ENCODE measurements at places on chromosomes 5 and 9.

DNA sequence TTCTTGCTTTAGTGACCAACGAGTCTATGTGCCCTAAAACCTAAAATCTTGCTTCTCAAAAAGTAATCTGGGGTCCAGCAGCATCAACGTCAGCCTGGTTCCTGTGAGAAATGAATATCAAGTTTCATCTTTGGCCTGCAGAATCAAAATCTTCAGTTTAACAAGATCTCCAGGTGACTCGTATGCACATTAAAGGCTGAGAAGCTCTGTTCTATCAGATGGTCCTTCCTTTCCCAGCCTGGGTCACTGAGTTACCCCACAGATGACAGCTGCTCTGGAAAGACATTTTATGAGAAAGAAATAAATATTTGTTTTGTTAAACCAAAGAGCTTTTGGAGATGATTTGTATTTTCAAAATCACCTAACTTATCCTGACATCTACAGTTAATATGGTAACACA is 75.8 kb downstream of the ADAMTSL1 start:
- DNase-seq = no peak

DNA sequence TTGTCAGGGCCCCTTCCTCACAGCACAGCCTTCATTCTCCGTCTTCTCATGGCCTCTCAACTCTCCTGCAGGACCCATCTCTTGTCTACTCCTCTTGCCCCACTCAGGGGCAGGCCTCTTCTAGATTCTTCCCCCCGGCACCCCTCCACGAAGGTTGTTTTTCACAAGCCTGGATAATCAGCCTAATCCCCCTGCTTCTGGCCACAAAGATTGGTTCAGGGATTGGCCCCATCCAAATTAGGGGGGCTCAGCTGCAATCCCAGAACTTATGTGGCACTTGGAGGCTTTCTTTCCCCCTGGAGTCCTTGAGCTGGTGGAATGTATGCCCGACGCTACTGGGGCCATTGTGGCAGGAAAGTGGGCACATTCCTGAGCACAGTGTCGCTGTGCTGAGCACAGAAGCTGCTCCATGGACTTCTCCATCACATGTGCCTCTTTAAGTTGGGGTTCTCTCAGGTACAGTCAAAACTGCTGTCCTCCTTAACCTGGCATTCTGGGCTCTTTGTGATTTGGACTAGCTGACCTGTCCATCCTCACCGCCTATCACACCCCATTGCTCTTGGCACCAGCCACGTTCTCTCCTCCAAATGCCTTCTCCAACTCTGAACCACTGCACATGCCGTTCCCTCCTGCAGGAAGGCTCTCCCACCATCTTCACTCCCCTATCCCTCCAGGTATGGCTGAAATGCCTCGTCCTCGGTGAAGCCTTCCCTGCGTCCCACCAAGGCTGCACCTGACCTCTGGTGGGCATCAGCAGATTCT is 66.8 kb upstream of the RNF130 start:
- DNase-seq = peak; percentile 2

GRCh38 chr9:68998385-68998784 is 15.5 kb downstream of the PRKACG start:
- no peak for DNase-seq

DNA sequence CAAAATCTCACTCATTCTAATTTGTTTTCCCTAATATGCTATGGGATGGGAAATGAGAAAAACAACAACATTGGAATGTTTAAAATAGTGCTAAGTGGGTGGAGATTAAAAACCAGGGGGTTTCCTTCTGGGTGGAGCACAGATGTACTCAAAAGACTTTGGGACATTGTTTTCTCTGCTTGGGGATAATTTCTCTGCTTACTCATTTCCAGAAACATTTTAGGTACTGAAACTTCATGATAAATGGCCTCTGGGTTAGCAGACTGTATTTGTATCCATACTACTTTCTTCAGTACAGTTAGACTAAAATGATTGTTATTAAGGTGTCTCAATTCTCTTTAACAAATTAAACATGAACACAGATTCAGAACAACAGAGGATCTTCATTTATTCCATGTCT is 17.4 kb downstream of the ELOVL7 start:
- DNase-seq = no peak

- peak; percentile 61 for DNase-seq
These were observed 59.7 kb downstream of the CARTPT start for GRCh38 chr5:71778678-71779276.

DNA sequence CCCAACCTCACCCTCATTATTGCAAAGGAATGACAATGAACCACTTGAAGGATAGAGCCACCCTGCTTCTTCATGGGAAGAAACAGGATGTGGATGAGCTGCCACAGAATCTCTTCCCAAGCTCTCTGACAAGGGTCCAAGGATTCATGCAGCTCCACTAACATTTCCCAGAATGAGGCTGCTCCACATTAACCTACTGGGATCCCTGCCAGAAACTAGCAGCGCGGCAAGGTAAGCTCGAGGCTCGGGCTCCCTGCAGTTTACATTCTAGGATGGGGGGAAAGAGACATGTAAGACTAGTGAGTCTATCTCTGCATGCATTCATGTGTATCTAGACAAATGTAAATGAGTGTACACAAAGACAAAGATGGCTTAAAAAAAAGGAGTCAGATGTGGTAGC is 12.1 kb downstream of the DCAF12 start:
- no peak for DNase-seq

- no peak for DNase-seq
These were observed 75.7 kb downstream of the FBXL7 start for GRCh38 chr5:15575666-15576065.

GRCh38 chr9:94933511-94933828 is 207.0 kb downstream of the AOPEP start:
- DNase-seq = no peak

- DNase-seq = no peak
These were observed 4.5 kb downstream of the SNX30 start for GRCh38 chr9:112755016-112755427.

DNA sequence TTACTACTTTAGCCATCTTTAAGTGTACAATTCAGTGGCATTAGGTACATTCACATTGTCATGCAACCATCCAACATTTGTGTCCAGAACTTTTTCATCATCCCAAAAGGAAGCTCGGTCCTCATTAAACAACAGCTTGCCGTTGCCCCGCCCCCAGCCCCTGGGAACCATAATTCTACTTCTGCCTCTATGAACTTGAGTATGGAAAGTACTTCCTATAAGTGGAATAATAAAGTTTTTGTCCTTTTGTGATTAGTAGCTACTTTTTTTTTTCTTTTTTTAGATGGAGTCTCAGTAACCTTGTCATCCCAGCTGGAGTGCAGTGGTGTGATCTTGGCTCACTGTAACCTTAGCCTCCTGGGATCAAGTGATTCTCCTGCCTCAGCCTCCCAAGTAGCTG is 5.0 kb downstream of the GBGT1 start:
- DNase-seq = no peak

- no peak for DNase-seq
These were observed 91.8 kb upstream of the FER start for GRCh38 chr5:108655750-108656450.

DNA sequence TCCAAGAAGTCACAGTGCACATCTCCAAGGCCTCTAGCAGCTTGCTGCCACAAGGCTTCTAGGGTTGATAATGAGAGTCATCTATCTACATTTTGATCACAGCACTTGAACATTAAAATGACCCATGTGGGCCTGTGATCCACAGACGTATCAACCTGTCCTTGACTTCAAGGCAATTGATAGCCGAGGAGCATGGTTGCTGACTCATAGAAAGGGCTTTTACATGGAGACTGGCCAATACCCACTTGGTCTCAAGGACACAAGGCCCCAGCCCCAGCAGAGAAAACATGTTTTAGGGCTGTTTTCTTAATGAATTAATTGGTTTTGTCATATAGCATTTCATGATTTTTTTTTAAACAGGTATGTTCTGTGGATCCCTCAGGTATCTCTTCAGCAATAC is 314.0 kb downstream of the SEMA5A start:
- DNase-seq = no peak

- DNase-seq = no peak
These were observed 71.8 kb downstream of the SYK start for GRCh38 chr9:90873422-90873821.

DNA sequence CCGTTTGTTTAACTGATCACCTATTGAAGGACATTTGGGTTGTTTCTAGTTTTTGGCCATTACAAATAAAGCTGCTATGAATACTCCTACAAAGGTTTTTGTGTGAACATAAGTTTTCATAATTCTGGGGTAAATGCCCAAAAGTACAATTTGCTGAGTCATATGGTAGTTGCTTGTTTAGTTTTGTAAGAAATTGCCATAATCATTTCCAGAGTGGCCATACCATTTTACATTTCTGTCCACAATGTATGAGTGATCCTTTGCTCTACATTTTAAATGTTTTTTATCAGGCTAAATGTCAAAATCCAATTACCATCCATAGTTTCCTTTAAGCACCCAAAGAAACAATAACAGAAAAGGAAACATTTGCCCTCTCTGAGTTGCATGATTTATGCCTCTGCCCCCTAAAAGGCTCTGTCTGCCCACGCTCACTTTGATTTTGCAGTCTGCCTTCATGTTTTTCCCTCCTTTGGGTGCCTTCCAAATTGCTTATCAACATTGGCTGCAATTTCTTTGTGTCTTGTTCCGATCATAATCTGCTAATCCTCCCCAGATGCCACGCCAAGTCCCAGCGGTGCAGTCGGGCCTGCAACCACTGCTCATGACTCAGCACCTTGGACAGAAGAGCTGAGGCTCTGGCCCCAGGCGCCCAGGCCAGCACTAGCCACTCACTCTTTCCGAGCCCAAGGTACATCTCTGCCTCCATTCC is 339.2 kb downstream of the PIK3R1 start:
- peak; percentile 87 for DNase-seq

- peak; percentile 63 for DNase-seq
These were observed 500.6 kb downstream of the EBF1 start for GRCh38 chr5:158599157-158599556.

DNA sequence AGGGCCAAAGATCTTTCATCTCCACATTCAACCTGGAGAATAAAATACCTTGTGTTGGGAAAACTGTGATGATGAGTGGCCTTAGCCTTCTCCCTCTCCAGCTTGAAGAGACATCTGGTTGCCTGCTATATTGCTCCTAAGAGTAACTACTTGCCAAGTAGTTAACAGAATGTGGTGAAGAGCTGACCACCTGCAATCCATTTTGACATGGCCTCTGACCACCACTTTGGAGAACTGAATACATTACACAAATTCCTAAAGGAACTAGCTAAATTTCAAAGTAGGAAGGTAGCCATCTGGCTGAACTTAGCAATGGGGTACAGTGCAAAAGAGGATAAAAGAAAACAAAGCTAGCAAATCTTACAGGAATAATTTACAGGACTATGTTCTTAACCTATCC is 7.2 kb downstream of the TBCA start:
- DNase-seq = no peak

DNA sequence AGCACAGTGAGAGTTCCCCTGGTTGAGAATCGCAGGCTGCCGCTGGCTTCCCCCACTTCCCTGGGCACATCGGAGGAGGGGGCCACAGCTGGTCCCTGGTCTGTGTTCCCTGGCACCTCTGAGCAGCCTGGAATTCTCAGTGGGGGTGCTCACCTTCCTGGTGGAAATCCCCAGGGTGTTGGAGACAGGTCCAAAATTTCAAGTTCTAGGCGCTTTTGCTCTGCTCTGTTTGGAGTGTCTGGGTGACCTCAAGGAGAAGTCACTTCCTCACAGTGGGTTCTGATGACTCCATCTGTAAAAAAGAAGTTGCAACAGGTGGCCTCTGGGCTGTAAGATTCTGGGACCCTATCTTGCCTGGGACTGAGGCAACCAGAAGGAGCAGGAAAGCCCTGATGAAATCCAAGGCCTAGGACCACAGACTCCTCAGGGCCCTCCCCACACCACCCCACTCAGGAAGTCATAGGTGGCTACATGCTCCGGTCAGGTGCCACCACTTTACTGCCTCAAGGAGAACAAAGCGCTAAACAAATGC is at the start of gene TRAF1:
Gene TRAF1 (minus strand): TSS at position 400 of the 532 bp plus-strand sequence. CDS start 721 bp downstream, outside the sequence.
- peak; percentile 56 for DNase-seq

DNA sequence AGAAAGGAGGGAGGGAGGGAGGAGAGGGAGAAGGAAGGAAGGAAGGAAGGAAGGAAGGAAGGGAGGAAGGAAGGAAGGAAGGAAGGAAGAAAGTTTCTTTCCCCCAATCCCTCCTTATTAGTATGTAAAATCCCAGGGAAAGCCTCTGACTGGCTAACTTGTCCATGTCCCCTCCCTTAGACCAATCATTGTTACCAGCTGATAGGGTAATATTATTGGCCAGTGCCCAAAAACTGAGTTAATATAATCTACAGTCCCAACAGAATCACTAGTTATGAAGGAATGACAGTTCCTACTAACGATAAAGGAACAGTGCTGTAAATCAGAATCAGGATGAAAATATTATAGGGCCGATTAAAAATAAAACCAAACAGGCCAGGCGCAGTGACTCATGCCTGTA is 53.6 kb upstream of the CCNG1 start:
- no peak for DNase-seq

GRCh38 chr9:113154946-113155345 is 4.1 kb downstream of the SLC31A2 start:
- DNase-seq = no peak

DNA sequence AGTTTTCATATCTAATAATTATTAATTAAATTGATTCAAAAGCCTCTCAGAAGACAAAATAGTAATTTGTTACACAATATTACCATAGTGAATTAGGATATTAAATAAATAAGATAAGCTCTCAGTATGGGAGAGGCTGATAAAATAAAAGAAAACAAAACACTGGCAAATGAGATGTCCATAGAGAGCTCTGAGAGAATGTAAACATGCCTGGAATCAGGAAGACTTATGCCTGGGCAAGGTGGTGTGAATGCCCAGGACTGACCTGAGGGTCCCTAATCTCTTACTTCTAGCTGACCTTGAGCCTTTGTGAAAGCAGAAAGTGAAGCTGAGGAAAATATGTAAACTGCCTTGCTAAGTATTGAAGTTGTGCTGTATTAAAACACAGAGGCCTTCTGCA is 616.5 kb downstream of the PTPRD start:
- DNase-seq = no peak

DNA sequence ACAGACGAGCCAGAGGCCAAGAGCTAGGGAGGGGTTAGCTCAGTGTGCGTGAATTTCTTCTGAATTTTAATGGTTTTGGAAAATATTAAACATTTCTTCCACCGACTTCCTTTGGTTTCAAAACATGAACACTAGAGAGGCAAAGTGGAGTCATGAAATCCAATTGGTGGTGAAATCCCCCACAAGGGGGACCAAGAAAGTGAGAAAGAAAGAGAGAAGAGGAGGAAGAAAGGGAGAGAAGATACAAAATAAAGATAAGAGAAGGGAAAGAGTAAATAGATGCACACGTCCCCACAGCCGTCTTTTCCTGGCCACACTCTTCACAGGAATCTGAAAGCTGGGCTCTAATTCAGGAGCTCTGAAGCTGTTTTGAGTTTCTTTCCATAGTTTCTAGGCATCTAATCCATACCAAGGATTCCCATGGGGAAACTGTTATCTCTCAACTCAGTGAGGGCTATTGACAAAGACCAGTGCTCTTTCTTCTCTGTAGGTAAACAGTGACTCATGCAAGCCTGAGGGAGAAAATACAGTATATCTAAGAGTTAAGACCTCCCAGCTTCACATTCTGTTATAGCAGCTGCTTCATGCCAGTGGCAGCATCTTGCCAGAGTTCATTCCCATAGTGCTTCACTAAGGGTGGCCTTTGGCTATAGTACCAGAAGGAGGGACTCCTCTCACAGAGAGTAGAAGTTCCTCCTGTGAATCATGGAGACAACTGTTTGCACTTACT is 115.8 kb upstream of the LIFR start:
- peak; percentile 47 for DNase-seq

Measured in Daoy (cell line).